ENCODE measurements at places on chromosomes 4 and X.

GRCh38 chr4:125062115-125063050 is 252.4 kb upstream of the FAT4 start:
- DNase-seq, result no peak

DNA sequence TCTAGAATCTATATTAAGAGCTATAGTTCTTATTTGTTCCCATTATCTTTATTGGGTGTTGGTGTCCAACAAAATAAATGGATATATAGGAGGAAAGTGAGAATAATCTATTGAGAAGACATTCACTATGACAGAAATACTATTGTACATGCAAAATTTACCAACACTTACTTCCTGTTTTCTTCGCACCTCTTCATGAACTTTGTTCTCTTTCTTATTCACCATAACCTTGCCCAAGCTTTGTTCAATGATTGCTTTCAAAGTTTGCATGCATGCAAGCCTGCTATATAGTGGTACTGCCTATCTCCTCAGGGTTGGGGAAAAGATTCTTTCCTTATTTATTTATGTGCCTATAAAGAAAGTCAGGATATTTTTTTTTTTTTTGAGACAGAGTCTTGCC is 176.4 kb upstream of the JADE1 start:
- DNase-seq, result no peak

GRCh38 chrX:119885554-119886428 is 9.9 kb upstream of the AKAP14 start:
- no peak for DNase-seq

DNA sequence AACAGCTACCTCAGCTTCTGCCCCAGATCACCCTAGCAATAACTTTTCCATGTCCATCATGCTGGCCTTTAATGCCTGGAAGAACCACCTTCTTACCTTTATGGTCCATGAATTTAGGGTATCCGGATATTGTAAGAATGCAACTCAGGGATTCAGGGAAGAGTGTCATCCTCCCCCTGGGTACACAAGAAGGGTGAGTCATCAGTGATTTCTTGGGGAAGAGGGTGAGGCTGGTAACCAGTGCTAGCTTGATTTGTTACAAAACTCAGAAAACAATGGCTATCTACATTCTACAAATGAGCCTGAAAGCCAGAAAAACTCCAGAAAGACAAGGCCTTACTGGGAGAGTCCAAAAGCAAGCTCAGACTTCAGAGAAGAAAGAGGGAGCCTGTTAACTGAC is 10.4 kb upstream of the NALF2 start:
- no peak for DNase-seq

DNA sequence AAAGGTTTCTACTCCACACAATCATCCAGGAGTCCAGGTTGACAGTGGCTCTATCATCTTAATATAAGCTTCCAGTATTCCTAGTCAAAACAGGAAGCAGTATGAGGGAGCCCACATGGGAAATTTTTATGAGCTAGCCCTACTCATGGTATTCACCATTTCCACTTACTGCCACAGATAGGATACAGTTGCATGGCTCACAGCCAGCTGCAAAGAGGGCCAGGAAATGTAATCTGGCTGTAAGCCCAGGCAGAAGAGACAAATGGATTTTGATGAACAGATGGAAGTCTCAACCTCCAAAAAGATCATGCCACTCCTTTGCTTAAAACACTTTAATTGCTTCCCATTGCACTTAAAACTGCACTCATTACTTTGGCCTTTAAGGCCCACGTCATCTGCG is 150.6 kb downstream of the ADAMTS3 start:
- no peak for DNase-seq

GRCh38 chr4:27360790-27361267 is 500.2 kb downstream of the STIM2 start:
- no peak for DNase-seq

DNA sequence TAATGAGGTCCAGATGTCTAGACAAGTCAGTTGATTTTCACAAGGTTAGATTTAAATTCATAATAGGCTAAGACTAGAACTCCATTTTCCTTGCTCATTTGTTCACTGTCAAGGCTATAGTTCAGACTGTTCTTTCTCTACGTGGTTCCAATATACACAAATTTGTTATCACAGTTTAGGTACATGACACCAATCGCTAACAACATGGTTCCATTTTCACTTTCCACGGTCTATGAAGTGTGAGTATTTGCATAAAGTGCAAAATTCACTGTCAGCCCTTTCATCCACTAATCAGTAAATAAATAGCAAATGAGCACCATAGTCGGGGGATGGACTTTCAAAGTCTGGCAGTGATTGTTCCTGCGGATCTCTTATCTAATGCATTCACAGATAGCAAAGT is 315.7 kb upstream of the SPOCK3 start:
- no peak for DNase-seq

GRCh38 chr4:142551517-142552305 is 294.4 kb downstream of the INPP4B start:
- DNase-seq, result no peak

- DNase-seq, result no peak
Measured at GRCh38 chr4:113080050-113080449, 30.6 kb downstream of the ANK2 start.

- no peak for DNase-seq
Measured at GRCh38 chr4:158710814-158711213, 12.4 kb downstream of the PPID start.

DNA sequence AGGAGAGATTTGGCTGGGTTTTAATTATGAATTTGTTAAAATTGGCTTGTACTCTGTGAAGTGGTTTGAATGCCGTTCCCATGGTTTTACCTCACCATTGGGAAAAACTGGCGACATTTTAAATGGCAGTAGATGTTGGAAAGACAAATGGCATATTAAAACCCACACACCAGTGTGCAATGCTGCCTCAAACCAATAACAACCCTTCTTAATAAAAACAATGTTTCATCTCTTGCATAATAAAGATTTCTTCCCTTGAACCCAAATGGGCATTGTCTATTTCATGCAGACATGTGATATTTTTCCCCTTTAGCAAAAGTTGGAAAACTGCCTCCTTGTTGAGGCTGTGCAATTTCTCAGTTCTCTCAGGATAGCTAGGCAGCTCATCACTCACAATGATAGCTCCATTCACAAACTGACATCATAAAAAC is 33.7 kb downstream of the GABRB1 start:
- DNase-seq, result no peak

DNA sequence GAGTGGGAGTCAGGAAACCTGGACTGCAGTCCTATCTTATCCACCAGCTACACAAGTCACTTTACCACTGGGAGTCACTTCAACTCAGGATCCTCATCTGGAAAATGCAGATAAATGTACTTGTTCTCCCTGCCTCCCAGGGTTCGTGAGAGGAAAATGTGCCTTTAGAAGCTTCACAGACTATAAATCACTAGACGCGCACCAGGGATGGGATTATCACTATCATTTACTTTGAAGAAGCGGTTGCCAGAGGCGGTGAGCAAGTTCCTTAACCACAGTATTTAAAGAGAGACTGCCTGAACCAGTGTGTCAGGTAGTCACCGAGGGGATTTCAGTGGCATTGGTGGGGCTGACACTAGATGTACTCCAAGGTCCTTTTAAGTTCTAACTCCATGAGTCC is 219.5 kb downstream of the HS6ST2 start:
- DNase-seq, result no peak

DNA sequence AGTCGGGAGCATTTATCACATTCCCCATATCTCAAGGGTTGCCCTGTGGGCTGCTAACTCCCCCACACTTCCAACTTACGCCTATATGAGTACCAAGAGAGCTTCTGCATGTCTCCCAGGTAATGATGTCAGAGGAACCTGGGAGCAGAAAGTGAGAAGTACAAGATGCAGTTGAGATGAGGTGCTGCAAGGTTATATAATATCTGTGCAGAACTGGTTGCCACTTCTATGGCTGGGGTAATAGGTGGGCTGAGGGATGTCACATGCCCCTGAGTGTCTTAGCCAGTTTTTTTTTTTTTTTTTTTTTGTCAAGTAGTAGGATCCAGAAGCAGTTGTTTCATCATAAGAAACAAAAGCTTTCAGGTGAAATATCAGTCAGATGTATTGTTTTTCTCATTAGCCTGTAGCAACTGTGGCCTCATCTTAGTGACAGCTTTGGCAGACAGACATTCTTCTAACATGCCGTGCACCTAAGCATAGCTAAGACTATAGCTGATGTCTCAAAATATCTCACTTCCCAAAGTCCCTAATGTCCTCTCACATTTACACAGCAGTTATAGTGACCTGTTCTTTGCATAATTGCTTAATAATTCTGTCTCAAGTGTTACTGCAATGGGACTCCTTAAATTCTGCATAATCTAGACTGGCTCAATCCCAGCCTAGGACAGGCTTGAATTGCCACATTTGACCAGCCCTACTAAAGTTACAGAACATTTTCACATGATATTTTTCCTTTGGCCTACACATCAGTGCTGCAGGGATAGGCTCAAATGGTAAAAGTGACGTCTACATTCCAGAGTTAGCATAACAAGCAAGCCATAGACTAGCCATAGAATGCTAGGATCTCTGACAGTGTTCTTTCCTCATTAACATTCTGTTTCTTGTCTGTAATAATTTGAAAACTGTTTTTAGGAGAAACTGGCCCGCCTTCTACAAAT is 17.9 kb upstream of the MAOB start:
- no peak for DNase-seq

DNA sequence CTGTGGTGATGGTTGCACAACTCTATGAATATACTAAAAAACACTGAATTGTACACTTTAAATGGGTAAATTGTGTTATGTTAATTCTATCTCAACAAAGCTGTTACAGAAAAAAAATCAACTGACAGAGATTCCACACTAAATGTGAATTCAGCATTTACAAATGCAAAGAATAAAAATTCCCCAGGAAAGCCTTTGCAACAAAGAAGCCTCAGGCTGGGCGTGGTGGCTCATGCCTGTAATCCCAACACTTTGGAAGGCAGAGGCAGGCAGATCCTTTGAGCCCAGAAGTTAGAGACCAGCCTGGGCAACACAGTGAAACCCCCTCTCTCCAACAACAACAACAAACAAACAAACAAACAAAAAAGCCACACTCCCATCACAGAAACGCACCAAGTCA is 8.9 kb downstream of the BCLAF3 start:
- no peak for DNase-seq
